ENCODE measurements at places on chromosomes 11 and 22. TPM values are rescaled to one million over a fixed set of nuclear protein-coding genes. Genes with fewer than 3 reads are reported as not detected.

DNA sequence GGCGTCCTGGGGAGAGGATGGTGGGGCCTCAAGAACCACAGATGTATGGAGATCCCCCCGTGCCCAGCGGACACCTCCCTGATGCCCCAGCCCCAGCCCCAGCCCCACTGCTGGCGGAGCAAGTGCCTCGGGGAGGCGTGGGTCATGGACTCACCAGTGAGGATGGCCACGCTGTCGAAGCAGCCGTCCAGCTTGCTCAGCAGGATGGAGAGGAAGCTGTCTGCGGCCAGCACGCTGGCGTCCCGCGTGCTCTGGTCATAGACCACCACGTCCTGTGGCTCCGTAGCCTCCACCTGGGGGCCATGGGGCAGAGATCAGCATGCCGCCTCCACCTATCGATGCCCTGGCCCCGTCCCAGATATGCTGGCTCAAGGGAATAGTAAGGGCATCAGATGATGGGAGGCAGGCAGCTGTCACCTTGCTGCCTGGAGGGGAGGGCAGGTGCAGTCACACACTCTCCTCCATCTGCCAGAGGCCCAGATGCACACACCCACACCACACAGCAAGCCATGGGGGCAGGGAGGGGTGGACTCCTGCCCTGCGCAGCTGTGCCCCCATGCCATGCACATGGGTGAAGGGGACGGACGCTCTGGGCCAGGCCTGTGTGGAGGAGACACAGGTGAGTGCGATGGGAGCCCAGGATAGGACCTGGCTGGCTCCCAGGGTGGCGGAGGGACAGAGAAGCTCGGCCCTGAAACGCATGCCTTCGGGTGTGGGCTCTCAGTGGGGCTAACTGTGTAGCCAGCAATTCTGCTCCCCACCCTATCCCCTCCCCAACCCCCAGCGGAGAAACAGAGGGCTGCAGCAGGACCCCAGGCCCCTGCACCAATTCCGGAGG, 8.2 kb downstream of the DUSP8 start:
- DNase-seq: no peak

GRCh38 chr11:65420979-65421793, 1.4 kb upstream of the NEAT1 start:
- DNase-seq: peak; percentile 59

- DNase-seq: no peak
Observed at GRCh38 chr22:17811119-17811518, 36.9 kb upstream of the BID start.

DNA sequence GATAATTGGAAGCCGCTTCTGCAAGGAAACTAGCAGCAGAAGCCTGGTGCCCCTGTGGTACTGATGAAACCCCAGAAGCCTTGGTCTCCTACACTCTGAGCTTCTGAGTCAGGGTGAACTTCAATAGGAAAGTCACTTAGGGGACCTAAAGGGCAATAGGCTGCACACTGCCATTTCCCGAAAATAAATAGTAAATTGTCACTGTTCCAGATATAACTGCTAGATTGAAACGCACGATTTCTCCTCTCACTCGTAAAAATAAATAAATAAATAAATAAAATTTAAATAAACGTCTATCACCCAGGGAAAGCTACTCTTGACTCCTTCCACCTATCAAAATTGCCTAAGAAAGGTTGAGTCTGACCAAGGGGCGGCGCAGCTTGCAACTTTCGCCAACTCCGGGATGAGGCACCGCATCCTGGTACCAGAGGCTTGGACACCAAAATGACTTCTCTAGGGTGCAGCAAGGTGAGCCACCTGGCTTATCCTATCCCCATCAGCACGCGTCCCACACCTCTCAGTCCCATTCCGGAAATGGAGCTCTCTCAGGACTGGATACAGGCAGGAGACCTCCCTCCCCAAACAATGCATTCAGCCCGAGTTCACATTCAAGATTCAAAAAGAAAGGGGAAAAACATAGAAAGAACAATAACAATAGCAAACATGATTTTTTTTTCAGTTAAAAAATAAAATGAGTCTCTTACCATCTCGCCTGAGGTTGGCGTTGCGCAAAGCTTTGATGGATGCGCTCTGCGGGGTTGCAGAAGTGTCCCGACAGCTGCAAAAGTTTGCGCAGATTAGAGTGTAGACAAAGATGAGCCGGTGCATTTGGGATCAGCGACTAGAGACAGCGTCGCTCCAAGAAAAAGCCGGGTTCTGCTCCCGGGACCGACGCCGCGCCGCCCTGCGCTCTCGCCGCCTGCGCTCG, 583 bp downstream of the PDGFD start:
- DNase-seq: no peak

GRCh38 chr11:126823274-126823673, 177.3 kb downstream of the KIRREL3 start:
- no peak for DNase-seq

The TENM4 gene
- total RNA-seq: 55.0 TPM
